ENCODE measurements at places on chromosomes 4 and X. TPM values are rescaled to one million over a fixed set of nuclear protein-coding genes. Genes with fewer than 3 reads are reported as not detected.

GAB1 gene
- 48.3 TPM for total RNA-seq

PTCHD1 gene
- 0.54 TPM for total RNA-seq

GRCh38 chr4:107666134-107666533 is 53.9 kb downstream of the PAPSS1 start:
- DNase-seq, result no peak
- H3K27me3 ChIP-seq, result no peaks in the 10 kb centered on the region
- H3K4me3 ChIP-seq, result no peak overlapping the region
- peaks cover 6% of the 10 kb centered on the region for H3K4me1 ChIP-seq
- no peak overlapping the region for H3K27ac ChIP-seq
- no peaks in the 10 kb centered on the region for H3K36me3 ChIP-seq

- peak overlapping the region; percentile 87 for H3K27ac ChIP-seq
- no peak for DNase-seq
- H3K4me3 ChIP-seq, result peak overlapping the region; percentile 37
- no peaks in the 10 kb centered on the region for H3K27me3 ChIP-seq
Observed at GRCh38 chr4:41430792-41431191, 107.2 kb upstream of the LIMCH1 start.

GRCh38 chr4:24032371-24032989 is 142.6 kb upstream of the PPARGC1A start:
- no peaks in the 10 kb centered on the region for H3K4me1 ChIP-seq
- no peak overlapping the region for H3K27ac ChIP-seq

DNA sequence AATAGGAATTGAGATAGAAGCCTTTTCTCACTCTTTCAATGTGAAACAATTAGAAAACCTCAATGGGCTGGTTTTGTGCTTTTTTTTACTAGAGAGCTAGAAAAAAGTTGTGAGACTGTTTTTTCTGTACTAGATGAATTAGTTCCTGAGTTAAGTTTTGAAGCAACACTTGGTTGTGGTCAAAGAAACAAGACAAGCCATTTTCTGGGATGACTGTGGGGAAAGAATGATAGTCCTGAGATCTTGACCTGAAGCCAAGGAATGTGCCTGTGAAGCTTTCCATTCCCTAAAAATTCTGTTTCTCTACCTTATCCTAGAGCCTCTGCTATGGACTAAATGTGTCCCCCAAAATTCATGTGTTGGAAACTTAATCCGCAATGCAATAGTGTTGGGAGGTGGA is 157.8 kb upstream of the TLL1 start:
- no peaks in the 10 kb centered on the region for H3K27me3 ChIP-seq
- no peaks in the 10 kb centered on the region for H3K4me1 ChIP-seq
- H3K36me3 ChIP-seq, result no peaks in the 10 kb centered on the region
- H3K4me3 ChIP-seq, result no peak overlapping the region
- H3K27ac ChIP-seq, result no peak overlapping the region

DNA sequence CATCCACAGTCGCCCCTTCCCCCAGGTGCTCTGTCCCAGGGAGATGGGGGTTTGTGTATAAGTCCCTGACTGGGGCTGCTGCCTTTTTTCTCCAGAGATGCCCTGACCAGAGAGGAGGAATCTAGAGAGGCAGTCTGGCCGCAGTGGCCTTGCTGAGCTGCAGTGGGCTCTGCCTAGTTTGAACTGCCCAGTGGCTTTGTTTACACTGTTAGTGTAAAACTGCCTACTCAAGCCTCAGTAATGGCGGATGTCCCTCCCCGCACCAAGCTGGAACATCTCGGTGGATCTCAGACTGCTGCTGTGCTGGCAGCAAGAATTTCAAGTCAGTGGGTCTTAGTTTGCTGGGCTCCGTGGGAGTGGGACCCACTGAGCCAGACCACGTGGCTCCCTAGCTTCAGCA is 102.6 kb upstream of the GIMD1 start:
- H3K27ac ChIP-seq, result no peak overlapping the region
- H3K4me3 ChIP-seq, result no peak overlapping the region
- H3K4me1 ChIP-seq, result no peaks in the 10 kb centered on the region
- H3K27me3 ChIP-seq, result no peaks in the 10 kb centered on the region
- H3K36me3 ChIP-seq, result no peaks in the 10 kb centered on the region

DNA sequence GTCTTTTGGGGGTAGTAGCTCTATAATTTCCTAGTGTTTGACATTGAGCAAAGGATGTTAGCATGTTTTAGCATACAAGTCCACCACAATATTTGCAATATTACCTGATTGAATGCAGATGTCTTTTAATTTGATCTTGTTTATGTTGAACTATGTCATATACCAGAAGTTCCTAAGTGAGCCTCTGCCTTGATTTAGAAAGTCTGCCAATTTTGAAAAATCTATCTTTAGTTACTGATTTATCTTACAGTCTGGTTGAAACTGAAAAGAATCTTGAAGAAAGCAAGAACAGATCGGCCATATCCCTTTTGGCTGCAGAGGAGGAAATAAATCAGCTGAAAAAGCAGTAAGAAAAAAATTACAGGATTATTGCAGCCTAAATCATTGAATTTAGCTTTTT is 18.5 kb downstream of the SPATA18 start:
- no peak for DNase-seq
- H3K4me3 ChIP-seq, result no peak overlapping the region
- no peaks in the 10 kb centered on the region for H3K27me3 ChIP-seq
- no peaks in the 10 kb centered on the region for H3K36me3 ChIP-seq
- no peaks in the 10 kb centered on the region for H3K4me1 ChIP-seq

DNA sequence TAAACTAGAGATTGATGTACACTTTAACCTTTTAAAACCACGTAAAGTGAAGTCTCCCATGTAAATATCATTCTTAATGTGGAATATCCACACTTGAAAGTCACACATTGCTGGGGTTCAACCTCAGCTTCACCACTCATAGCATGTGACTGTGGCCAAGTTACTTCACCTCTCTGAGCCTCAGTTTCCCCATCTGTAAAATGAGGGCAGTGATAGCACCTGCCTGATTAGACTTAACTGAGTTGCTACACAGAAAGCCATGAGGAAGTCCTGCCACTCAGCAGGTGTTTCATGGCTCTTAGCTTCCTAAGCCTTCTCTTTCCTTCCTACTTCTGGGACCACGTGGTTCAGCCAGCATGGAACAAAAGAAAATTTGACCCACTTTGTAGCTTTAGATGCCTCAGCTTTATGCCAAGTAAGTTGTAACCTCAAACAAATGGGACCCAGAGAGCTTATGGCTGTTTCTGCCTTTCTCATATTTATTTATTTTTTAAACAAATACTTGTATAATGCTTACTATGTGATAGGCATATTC is 277.3 kb upstream of the KLF3 start:
- H3K36me3 ChIP-seq, result no peaks in the 10 kb centered on the region
- no peak for DNase-seq
- H3K27ac ChIP-seq, result peak overlapping the region; percentile 42
- no peak overlapping the region for H3K4me3 ChIP-seq

- H3K4me3 ChIP-seq, result no peak overlapping the region
- peaks cover 5% of the 10 kb centered on the region for H3K36me3 ChIP-seq
Observed at GRCh38 chrX:40661489-40661888, 14.1 kb upstream of the CXorf38 start.

DNA sequence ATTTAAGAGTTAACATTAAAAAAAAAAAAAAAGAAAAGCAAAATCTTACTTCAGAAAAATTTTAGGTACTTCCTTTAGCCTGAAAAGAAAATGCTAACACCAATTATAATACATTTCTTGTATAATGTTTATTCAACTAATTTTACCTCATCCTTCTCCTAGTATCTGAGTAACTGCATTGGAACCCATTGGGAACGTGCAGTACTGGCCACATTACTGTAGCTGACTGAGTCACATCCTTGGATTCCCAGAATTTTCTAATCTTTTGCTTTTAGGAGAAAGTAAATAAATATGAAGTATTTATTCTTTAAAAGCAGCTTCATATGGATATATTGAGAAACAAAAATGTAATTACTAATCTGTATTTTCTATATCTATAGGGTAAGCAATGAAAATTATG is 82.6 kb upstream of the SLITRK2 start:
- no peaks in the 10 kb centered on the region for H3K27me3 ChIP-seq
- no peaks in the 10 kb centered on the region for H3K36me3 ChIP-seq
- no peak overlapping the region for H3K27ac ChIP-seq
- no peaks in the 10 kb centered on the region for H3K4me1 ChIP-seq

- H3K4me1 ChIP-seq, result no peaks in the 10 kb centered on the region
- peak overlapping the region; percentile 5 for H3K4me3 ChIP-seq
- no peaks in the 10 kb centered on the region for H3K27me3 ChIP-seq
Observed at GRCh38 chrX:71111921-71112431, 599 bp upstream of the IL2RG start.
